HT1080 (cell line): ENCODE measurements at places on chromosomes 16 and 17. TPM values are rescaled to one million over a fixed set of nuclear protein-coding genes. Genes with fewer than 3 reads are reported as not detected.

DNA sequence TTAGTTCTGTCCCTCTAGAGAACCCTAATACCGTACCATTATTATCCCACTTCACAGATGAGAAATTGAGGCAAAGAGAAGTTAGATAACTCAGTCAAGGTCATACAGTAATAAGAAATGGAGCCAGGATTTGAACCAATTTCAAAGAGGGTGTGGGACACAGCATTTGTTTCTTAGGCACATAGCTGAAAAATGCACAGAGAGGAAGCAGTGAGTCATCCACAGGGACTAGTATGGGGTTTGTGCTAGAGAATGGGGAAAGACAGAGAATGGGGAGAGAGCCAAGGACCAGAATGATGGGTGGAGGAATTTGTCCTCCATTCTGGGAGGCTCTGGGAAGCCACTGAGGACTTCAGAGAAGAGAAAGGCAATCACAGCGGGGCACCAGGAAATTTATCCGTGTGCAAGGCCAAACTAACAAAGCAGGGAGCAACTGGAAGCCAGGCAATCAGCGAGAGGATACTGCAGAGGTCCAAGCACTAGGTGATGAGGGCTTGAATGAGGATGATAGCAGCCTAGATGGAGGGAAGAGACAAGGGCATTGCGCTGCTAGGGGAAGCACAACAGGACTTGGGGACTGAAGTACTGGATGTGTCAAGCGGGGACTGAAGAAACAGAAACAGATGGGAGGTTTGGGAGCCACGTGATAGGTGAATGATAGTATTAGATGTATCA, 78.1 kb upstream of the ZFHX3 start:
- peak; percentile 74 for DNase-seq

DNA sequence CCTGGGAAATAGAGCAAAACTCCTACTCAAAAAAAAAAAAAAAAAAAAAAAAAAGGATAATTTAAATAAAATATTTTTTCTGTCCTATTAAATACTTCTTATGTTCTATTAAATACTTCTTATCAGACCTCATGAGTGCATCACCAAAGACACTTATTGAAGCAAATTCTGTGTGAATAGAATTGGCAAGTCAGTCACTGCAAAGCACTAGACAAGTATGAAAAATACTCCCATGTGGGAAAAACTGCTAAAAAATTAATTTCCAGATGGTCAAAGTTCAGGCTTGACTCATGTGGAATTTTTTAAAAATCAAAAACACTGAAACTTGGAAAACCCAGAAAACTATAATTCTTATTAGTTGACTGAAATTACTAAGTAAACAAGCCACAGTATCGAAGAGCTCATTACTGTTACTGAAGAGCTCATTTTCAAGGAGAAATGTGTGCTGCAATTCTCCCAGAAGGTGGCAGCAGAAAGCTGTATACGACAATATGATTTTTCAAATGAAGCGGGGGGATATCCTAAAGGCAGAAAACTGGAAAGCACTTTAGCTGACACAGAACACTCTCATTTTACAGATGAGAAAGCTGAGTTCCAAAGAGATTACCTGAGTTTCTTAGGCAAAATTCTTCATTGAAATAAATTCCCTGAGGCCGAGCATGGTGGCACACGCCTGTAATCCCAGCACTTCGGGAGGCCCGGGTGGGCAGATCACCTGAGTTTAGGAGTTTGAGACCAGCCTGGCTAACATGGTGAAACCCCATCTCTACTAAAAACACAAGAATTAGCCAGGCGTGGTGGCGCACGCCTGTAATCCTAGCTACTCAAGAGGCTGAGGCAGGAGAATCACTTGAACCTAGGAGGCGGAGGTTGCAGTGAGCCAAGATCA, 15.9 kb upstream of the FBXO47 start:
- DNase-seq, result peak; percentile 68

DNA sequence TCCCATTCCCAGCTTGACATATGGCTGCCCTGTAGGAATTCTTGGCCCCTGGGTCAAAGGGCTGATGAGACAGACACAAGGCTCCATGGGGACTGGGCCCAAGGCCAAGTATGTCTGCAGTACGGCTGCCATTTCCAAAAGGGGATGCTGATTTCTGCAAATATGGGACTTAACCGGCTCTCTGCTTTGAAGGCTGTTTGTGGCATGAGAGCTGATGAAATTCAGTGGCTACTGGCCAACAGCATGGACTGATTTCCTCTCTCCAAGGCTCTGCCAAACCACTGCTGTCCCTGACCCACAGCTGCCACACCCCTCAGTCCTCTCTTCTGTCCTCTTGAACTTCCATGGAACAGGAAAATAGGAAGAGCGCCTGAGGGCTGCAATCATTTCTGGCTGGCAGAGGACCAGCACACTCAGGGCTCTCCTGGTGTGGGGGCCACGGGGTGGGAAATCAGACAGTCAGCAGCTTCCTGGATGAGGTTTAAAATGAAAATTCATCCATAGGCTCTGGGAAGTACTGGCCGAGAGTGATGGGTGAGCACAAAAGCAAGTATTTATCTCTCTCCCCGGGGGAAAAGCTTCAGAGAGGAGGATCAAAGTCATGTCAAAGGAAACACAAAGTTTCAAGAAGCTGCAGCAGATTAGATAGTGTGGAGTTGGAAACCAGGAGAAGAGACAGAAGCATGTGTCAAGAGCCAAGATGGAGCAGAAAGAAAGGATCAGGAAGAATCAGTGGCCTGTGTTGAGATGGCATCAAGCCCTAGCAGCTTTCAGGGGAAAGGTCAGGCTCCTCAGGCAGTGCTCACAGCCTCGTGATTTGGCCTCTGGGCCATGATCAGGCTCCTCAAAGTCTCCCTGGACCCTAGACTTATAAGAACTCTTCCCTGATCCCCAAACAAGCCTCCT, 64.1 kb upstream of the SREBF1 start:
- DNase-seq, result peak; percentile 99

Gene CCP110
- 12.8 and 17.4 TPM in 2 replicates for total RNA-seq

Gene CDRT15
- total RNA-seq, result not detected in 2 replicates

DNA sequence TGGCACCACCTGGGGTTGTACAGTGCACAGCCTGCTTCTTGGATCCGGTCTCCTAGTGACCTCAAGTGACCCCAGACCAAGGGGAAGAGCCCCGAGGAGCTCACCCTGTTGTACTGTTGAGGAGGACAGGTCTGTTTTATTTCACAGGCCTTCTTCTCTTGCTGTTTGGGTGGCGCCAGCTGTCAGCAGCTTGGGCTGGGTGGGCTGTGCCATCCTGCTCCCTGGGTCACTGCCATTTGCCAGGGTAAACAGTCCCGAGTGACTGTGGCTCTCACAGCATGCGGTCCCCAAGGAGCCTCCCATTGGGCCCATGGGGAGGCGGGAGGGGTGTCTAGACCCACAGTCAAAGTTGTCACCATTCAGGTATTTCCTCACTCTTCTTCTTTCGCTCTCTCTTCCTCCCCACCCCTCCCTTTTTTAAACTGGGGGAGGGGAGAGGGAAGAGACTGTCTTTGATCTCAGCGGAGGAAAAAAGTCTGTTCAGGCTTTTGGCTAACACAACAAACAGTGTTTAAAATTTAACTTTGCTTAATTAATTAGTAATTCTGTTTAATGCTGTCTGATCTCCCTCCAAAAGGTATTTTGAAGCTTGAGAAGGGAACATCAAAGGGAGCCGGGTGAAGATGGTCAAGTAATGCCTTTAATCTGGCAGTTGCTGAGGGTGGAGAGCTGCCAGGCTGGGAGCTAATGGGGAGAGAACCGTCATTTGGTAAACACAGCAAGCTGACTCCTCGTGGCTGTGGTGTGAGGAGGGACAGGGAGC, 64.0 kb downstream of the SNX20 start:
- no peak for DNase-seq

GRCh38 chr16:46743232-46743719, 4.9 kb downstream of the MYLK3 start:
- DNase-seq, result no peak

Gene CDH3
- 0.10 and 0.31 TPM in 2 replicates for total RNA-seq

Gene GNAO1
- total RNA-seq, result 0.05 TPM in 1 of 2 replicates, not detected in the other

Gene KRT32
- total RNA-seq, result not detected in 2 replicates

DNA sequence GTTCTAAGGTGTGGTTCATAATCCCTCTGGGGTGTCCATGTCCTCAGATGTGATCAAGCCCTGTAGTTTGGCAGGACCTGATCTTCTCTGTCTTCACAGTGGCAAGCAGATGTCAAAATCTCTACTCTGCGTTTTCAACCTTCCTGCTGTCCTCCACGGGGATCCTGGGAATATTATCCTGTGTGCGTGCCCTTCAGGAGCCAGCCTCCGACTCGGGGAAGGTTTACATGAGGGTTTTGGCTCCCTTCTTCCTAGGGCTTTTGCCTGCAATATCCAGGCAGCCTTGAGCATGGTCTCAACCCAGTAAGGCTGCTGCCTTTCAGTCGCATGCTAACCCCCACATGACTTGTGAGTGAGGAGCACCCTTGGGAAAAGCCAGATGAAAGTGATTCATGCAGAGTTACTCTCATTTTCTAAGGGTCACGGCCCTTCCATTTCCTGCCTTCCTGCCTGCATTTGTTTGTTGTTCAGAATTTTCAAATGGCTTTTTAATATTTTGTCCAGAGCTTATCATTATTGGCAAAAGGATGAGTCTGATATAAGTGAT, 202.2 kb upstream of the CHMP6 start:
- peak; percentile 89 for DNase-seq

Gene HOXB1
- not detected in 2 replicates for total RNA-seq

DNA sequence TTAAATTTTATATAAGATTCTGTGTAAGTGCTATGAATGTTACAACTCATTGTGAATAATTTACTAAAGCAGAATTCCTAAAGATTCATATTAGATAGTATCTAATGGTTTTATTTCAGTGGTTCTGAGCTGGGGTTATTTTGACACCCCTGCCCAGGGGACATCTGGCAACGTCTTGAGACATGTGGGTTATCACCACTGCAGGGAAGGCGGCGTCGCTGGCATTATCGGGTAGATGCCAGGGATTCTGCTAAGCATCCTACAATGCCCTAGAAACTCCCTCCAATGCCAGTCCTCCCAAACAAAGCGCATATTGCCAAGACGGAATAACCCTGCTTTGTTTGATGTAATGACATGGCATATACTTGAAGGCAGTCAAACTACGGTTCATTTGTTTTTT, 372.3 kb upstream of the ZFHX3 start:
- no peak for DNase-seq

Gene OR3A3
- total RNA-seq, result not detected in 2 replicates

- DNase-seq, result no peak
Observed at GRCh38 chr16:84832488-84833143, 12.8 kb downstream of the CRISPLD2 start.

GRCh38 chr17:13776027-13776551, 174.4 kb upstream of the HS3ST3A1 start:
- DNase-seq, result no peak

- peak; percentile 86 for DNase-seq
Observed at GRCh38 chr16:81401035-81401950, 43.3 kb upstream of the CMIP start.

DNA sequence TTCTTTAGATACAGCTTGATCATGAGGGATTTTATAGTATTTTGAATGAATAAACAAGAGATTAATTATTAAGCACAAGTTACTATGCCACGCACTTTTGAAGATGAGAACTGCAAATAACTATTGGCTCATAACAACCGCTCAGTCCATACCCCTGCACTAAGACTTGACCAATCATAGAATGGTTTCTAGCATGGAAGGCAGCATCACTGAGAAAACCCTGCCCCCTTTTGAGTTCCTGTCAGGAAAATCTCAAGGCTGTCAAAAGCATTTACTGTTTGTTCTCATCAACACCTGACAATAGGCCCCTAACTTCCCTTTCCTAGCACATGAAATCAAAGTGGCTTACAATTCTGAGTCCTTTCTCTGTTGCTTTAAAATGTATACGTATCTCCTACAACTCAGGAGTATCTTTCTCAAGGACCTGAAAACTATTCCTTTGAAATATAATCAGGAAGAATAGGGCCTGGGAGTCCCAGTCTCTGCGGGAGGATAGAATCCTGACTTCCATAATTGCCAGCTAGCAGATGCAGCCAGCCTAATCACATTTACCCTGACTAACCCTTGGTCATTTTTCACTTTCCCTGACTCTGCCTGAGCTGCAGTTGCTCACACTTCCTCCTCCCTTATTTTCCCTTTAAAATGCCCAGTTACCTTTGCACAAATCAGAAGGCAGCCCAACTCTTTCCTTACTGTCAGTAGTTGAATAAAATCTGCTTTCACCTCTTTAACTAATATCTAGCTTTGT, 9.1 kb upstream of the MMD start:
- DNase-seq, result peak; percentile 24

Gene FOXL1
- total RNA-seq, result 0.51 and 0.80 TPM in 2 replicates

- DNase-seq, result no peak
Observed at GRCh38 chr16:22970209-22970865, 156.4 kb downstream of the HS3ST2 start.

- no peak for DNase-seq
Observed at GRCh38 chr16:87842209-87842869, 27.0 kb downstream of the SLC7A5 start.

- peak; percentile 96 for DNase-seq
Observed at GRCh38 chr17:40317880-40318829, 9.2 kb downstream of the RARA start.

DNA sequence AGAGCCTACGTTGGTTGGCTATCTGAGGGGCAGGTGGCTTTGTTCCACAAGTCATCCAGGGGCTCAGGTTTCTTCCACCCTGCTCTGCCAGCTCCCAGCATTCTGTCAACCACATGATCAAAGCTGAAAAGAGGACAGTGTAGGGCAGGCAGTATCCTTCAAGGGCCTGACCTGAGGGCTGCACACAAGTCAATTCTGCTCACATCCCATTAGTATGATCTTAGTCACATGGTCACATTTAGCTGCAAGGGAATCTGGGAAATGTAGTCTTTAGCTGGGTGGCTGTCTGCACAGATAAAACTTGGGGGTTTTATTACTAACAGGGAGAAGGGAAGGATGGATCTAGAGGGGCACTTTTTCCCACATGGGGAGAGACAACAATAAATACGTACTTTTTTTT, 97.3 kb downstream of the SALL1 start:
- DNase-seq, result no peak

GRCh38 chr17:3735515-3735914, 11.8 kb downstream of the HASPIN start:
- no peak for DNase-seq

DNA sequence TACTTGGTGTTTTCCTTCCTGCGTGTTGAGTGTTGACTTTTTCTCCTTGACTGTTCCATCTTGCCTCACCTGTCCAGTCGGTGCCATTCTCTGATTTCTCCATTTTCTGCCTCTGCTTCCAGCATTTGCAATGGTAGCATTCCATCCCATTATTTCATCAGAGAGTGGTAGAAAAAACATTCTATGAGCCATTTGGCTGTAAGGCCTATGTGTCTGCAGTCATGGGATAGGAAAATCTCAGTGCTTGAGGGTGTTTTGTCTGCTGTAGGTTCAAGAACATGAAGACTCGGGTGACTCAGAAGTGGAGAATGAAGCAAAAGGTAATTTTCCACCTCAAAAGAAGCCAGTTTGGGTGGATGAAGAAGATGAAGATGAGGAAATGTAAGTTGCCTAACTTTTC, 2.7 kb downstream of the UTP18 start:
- no peak for DNase-seq
